ENCODE measurements at places on chromosomes 3 and 15.

DNA sequence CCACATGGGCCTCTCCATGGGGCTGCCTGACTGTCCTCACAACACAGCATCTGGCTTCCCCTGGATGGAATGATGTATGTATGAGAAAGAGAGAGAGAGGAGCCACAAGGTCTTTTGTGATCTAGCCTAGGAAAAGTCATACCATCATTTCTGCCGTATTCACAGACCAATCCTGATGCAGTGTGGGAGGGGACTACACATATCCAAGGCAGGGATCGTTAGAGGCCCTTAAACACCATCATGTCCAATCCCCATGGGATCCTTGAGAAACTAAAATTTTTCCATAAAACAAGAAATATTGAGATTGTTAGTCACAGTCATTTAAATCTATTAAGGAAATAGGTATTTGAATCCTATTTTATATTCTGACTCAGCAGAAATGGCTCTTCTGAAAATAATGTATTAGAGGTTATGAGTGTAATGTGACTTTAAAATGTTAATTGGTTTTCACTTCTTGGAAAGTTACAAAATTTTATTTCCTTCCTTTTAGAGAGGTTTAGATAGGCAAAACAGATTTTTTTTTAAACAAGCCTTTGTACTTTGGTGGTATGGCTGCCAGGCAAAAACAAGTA lies 65.1 kb upstream of the TSC22D2 start:
- DNase-seq: no peak

DNA sequence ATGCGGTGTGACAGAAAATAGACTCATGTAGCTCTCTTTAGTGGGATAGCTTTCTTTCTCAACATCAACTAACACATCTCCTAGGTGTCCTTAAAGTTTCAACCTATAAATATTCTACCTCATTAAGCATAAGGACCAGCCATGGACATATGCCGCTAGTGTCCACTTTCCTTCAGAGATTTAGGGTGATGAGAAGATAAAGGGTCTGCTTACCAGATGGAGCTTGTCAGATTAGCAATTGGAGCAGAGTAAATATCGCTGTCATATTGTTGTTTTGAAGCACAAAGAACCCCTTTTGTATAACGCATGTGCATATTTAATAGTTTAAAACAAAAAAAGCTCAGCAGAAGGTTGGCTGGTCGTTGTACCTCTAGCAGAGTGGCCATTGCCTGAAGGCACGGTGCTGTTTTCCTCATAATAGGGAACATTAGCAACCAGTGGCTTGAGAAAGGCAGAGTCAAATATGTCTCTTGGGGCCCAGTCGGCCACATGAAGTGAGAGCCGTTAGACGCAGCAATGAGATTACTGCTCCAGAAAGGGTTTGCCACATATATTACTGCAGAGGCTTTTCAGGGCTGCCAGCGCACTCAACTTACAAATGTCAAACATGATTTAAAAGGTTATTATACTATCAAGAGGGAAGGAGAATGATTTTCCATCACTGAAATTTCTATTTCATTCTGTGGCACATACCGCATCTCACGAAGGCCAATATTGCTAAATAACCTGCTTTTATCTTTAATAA lies 264.2 kb downstream of the ROBO2 start:
- no peak for DNase-seq

DNA sequence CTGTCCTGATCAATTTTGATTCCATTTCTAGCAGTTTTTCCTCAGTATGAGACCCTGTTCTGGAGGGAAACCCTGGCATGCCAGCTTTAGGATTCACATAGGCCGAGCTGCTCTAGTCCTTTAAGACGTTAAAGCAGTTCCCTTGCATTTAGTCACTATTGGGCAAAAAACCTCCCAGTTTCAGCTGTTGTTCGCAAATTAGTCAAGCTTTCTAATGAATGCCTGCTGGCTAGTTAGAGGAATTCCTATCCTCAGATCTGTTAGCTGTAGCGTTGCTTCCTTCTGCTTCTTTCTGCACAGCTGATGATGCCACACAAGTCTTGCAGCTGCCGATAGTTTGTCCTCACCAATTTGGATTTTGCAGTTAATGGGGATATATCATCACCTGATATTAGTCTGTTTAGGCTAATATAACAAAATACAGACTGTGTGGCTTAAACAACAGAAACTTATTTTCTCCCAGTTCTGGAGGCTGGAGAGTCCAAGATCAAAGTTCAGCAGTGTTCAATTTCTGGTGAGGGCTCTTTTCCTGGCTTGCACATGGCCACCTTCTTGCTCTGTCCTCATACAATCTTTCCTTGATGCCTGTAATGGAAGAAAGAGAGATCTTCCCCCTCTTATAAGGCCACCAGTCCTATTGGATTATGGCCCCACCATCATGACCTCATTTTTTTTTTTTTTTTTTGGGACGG lies 7.5 kb upstream of the UBL7 start:
- DNase-seq: no peak

DNA sequence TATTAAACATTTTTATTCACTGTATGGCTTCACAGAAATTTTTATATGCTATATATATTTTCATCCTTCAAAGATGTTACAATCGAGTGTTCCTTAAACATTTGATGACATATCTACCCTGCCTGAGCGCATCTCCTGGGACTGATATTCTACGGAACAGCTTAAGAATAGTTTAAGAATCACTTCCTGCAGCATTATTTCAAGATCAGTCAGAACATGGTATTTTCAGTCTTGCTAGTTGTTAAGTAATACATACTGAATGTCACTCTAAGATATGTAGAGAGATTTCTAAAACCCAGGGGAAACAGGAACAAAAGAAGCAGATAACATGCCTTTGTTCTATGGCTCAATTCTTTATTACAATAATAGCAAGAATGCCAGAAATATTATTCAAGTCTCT lies 8.7 kb downstream of the COL8A1 start:
- DNase-seq: no peak

DNA sequence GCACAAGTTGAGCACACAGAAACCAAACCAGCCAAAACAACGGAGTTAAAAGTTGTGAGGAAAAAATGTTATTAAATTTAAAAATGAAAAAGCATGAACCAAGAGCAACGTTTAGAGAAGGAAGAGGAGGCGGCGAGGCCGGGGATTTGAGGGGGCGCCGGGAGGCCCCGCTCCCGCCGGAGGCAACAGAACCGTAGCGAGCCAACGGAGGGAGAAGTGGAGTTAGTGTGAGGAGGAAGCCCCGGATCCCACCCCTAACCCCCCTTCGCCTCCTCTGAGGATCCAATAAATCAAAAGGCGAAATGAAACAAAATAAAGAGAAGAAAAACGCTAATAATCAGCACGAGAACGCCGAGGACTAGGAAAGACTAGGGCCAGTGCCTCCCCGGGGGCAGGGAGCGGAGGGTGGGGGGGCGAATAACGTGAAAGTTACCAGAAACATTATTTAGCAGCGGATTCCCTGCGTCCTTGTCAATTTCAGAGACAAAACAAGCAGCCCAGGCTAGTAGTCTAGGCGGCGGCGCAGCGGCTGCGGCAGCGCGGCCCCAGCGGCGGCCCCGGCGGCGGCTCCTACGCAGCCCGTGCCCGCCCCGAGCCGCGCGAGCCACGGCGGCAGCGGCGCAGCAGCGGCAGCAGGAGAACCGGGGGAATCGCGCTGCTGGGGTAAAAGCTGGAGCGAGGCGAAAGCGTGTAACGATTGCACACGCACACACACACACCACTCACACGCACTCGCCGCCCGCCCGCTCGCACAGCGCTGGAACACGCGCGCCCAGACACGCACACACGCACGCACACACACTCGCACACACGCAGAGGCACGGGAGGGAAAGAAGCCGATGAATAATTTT lies 1.7 kb downstream of the MEIS2 start:
- no peak for DNase-seq

DNA sequence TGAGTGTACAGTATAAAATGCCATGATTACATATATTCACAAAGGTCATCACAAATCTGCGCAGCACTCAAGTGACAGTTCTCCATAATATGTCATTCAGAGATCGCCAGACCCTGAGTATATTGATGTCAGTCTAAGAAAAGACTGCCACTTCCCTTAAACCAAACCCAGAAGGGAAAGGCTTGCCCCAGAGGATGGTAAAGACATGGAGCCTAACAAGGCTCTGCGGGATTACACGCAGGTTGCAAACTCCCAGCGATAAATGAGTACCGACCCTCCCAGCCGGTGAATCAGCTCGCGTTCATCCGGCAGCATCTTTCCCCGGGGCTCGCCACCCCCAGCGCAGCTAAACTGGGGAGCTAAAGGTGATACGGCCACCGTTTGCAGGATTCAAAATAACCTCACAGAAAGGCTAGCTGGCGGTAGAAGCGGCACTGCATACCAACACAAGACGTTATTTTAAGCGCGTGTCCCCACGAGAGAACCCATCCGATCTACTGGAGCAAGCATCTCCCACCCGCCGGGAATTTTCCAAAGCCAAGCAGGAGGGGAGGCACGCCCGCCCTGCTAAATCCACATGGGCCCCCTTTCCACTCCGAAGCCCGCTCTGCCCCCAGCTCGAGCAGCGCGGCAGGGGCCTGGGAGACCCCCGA lies 643 bp downstream of the MYO5A start:
- peak; percentile 18 for DNase-seq

- no peak for DNase-seq
Observed at GRCh38 chr3:197450308-197450707, 105.5 kb downstream of the BDH1 start.

DNA sequence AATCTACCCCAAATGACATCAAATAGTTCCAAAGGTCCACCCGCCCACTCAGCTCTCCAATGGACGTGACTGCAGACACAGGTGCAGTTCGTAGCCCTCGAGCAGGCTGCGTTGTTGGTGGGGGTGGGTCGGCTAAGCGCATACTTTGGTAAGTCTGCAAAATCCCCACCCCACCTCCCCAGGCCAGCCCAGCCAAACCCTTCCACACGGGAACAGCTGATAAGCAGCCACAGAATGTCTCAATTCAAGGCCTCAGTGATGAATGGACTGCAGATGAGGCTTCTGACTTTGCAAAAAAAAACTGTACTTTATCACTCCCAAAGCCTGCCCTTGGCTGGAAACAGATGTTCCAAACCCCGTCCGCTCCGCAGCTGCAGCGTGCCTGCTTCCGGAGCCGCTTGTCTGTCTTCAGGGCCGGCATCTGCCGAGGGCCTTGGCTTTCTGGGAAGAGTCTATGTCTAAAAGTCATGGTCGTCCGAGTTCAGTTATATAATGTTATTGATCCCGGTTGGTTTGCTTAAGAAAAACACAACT lies 38.2 kb downstream of the PCSK6 start:
- peak; percentile 35 for DNase-seq
